Hypothalamus (tissue), 51 donors: ENCODE measurements at places on chromosomes 11 and 22.
A peak's percentile ranks its signal among the peaks of the same experiment; 100 is the strongest.

- no peak for DNase-seq
These were observed 2.4 kb downstream of the SLC5A12 start for GRCh38 chr11:26719289-26719973.

DNA sequence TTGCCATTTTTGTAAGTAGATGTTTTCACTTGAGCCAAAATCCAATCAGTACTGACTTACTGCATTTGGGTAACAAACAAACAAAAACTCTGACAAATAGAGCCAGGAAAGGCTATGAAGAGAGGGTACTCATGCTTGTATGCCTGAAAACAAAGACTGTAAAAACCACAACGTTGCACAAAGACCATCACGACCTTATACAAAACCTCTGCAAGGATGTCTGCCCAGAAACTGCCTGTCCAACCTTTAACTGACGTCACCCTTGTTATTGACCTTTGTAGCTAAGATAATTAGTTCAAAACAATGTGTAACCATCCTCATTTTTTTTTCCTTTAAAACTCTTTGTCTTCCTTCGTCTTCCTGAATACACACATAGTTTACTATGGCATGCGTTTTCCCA, 804 bp upstream of the CREBZF start:
- DNase-seq = no peak

- peak; percentile 12 for DNase-seq
These were observed 24.2 kb upstream of the TREH start for GRCh38 chr11:118703563-118704106.

DNA sequence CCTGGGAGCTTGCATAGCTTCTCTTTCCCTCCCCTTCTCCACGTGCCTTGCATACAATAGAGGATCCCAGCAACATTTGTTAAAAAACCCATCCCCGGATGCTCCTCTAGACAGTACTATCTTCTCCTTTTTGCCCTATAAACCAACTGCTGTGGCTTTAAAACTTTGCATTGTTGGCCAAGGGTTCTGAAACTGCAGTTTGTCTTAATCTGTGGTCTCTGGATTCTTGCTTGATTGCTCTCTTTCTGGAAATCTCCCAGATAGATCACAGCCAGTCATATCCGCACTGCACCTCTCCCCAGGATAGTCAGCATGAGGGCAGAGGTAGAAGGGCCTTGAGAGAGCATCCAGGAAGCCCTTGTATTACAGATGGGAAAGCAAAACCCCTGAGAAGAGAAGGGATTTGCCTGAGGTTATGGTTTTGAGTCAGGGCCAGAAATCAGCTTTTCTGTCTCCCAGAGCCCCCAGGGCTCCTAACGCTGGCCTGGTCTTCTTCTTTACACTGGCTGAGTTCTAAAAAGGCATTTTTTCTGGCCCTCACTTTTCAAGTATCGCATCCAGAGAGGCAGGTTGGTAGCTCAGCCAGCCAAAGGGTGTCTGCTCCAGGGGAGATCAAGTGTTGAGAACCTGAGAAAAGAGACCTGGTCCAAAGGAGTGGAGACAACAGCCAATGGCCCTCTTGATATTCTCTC, 70.6 kb downstream of the ADM start:
- no peak for DNase-seq

DNA sequence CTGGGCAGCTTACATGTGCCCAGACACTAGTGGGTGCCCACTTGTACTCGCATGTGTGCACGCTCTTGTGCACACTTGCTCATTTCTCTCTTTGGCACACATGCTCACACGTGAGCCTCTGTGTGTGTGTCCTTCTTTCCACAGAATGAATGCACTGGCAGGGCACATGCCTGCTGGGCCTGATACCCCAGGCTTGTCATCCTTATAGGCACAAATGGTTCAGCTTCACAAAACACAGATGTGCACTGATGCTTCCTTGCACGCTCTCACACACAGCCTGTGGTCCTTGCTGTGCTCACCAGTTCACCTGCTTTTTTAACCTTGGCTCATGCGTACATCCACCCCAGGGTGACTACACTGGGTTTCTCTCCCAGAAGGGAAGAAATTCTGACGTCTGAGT, 174.8 kb downstream of the BUD13 start:
- DNase-seq = no peak

DNA sequence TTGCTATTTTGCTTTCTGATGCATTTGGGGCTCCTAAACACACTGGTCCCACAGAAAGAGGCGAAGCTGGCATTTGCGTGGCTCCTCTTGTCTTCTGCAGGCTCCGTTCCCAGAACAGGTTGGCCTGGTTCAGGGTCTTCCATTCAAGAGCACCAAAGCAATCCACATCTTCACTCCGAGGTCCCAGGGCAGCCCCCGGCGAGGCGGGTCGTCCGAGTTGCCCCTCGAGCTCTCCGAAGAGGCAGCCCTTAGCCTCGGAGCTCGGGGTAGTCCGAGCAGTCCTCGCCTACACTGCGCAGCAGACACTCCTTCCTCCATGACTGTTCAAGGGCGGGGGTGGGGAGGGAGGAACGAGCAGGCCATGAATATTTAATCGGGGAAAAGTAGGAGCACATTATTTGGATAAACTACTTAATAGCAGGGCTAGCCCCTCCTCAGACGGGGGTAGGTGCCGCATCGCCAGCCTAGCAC, 321.3 kb downstream of the BLID start:
- DNase-seq = no peak

GRCh38 chr22:42353883-42354727, 78.1 kb downstream of the NFAM1 start:
- no peak for DNase-seq

GRCh38 chr22:35311551-35311999, 11.9 kb downstream of the TOM1 start:
- no peak for DNase-seq

DNA sequence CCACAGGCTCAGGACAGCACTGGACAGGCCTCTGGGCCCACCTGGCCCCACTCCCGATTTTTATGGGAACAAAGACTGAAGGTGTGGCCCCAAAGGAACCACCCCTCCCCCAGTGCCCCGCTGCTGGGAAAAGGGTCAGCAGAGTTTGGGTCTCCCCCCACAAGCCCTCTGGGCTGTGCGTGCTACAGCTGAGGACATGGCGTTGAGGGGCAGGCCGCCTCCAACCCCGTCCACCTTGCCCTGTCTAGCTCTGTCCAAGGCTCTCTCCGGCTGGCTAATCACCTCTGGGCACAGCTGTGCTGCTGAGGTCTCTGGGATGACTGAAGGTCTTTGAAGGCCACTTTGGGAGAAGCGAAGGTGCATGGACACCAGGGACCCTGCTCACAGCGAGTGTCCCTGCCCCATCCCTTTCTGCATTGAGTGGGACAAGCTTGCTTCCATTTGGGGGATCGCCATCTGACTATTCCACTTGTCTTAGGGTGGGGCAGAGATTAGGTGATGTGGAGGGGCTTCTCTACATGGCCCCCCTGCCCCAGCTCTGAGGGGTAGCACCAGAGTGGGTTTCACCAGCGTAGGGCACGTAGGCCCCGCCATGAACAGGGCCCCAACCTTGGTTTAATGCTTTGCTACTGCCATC, 6.5 kb downstream of the ASCL2 start:
- DNase-seq = no peak

DNA sequence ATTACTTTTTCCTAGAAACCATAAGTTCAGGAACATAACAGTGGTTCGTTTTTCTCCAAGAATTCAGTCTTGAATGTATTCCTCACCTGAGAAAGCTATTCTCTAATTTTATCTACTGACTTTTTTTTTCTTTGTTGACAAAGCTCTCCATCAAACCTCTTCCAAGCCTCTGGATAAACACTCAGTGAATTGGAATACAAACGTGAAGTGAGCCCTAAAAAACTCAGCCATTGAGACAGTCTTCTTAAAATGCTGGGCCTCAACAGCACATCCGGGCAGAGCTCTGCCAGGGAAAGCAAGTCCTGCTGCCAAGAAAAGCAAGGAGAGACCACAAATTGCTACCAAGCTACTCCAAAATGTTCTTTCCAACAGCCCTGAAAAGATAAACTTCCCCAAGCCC, 7.7 kb upstream of the SLC1A2 start:
- DNase-seq = no peak

GRCh38 chr11:92866679-92867282, 102.7 kb upstream of the MTNR1B start:
- no peak for DNase-seq

DNA sequence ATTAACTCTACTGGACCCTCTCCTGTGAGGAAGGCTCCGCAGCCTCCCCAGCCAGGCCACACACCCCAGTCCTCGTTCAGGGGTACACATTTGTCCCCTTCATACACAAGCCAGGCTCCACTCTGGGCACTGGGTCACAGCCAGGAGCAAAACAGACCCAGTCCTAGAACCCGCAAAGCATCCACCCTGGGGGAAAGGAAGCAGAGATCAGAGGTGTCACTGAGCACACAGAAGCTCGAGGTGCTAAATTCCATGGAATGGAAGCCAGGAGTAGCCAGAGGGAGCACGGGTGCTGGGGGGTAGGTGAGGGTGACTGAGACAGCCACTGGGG, 43.6 kb upstream of the TH start:
- no peak for DNase-seq

DNA sequence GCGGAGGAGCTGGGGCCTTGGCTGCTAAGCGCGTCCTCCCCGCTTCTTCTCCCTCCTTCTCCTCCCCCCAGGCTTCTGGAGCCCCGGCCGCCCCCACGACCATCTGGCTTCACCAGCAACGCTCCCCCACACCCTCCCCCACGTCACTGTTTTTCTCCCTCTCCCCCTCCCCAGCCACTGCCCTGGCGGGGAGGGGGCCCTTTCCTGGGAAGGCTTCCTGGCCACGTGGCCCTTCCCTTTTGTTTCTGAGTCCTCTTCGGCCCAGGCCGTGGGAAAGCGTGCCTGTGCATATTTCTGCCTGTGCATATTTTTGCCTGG, 27.7 kb downstream of the RTN4R start:
- DNase-seq = no peak

GRCh38 chr22:48921411-48921903, 906.2 kb downstream of the BRD1 start:
- DNase-seq = no peak
